Stomach (tissue), 19 donors: ENCODE measurements at places on chromosomes 12 and 14. TPM values are rescaled to one million over a fixed set of nuclear protein-coding genes. Genes with fewer than 3 reads are reported as not detected.

DNA sequence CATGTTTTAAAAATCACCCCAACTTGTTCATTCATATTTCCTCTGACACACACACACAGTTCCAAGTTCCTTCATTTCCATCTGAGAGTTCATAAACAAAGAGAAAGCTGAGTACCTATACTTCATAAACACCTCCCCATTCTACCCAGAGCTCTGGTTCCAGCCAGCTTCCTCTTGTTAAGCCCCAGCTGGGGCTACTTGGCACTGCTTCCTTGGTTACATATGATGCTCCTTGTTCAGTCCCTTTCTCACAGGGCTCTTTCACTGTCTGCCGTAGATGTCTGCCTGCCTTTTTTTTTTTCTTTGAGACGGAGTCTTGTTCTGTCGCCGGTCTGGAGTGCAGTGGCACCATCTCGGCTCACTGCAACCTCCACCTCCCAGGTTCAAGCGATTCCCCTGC, 77.5 kb downstream of the COX16 start:
- DNase-seq, result peak; percentile 40

- DNase-seq, result no peak
Observed at GRCh38 chr12:95312656-95313055, 95.0 kb downstream of the VEZT start.

DNA sequence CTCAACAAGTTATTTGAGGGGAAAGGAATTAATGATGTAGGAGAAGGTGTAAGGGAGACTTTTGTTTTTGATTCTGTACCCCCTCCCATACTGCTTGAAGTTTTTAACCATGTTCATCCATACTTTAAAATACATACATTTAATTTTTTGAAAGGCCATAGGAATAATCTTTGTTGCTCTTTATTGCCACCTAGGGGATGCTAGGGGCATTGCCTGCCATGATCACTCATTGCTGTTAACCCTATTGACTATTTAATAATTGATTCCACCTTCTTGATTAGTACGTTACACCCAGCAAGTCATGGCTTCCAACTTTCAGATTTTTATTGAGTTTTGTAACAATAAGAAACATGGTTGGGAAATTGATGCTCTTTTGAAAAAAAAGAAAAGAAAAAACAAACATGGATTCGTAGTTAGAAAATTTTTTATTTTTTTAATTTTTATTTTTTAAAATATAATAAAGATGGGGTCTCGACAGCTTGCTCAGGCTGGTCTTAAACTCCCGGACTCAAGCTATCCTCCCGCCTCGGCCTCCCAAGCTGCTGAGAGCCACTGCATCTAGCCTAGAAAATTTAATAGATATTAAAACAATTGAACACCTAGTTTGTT, 8.5 kb upstream of the PRKAB1 start:
- DNase-seq, result no peak

DNA sequence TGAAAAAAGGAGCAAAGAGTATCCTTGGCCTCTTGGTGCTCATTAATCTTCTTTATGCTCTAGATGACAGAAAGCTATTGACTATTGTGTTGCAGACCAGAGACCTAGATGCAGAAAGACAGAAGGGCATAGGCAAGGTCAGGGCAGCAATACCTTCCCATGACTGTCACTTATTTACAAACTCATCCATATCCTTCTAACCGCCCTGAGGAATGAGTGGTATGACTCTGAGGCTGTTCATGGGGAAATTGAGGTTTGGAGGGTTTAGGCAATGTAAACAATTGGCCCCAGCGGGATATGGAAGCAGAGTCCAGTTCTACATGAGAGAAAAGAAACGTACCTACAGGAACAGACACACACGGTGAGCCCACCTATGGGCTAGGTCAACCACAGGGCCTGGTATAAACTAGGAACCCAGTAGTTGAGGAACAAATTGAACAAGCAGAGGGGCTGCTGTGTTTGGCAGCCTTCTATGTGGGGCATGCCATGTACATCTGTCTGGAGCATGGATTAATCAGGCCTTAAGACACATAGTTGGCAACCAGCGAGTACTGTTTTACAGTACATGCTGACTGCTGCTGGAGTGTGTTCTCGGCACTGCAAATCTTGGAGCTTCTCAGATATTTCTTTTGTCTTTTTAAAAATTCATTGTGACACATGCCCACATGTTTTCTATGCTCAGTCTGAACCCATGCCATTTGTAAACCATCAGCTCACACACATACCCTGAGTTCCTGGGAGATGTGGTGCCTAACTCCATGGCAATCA, 159.7 kb upstream of the NTF3 start:
- DNase-seq, result no peak

GRCh38 chr12:126937431-126937830, 1329.5 kb upstream of the TMEM132C start:
- DNase-seq, result no peak

- DNase-seq, result peak; percentile 95
Observed at GRCh38 chr14:76953311-76953945, 75.1 kb downstream of the IRF2BPL start.

- no peak for DNase-seq
Observed at GRCh38 chr12:109695416-109695815, 18.2 kb upstream of the FAM222A start.

The GLT1D1 gene
- not detected for total RNA-seq

The BCL2L14 gene
- total RNA-seq, result 16.1 TPM

The HRK gene
- total RNA-seq, result not detected

The IGFBP6 gene
- 22.6 TPM for total RNA-seq

The TAS2R9 gene
- total RNA-seq, result not detected

The SOX5 gene
- 4.2 TPM for total RNA-seq

The PTHLH gene
- not detected for total RNA-seq

The P2RX2 gene
- not detected for total RNA-seq

The FITM1 gene
- total RNA-seq, result 80.5 TPM
